ENCODE measurements at places on chromosomes 12 and 14.

DNA sequence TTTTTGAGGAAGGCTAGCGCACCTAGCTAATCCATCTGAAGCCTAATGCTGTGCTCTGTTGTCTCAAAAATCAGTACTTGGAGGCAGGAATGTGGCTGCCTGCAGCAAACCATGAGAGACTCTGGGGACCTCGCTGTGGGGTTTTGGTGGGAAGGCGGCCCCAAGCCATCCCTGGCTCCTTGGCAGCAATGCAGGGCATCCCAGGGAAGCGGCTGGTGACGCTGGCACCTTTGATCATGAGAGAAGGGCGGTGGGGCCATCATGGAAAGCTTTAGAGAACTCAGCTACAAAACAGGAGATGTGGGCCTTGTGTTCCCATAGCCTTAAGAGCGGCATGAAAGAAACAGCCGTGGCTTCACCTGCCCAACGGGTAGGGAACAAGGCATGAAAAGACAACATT, 101.1 kb upstream of the SFSWAP start:
- DNase-seq, result no peak

DNA sequence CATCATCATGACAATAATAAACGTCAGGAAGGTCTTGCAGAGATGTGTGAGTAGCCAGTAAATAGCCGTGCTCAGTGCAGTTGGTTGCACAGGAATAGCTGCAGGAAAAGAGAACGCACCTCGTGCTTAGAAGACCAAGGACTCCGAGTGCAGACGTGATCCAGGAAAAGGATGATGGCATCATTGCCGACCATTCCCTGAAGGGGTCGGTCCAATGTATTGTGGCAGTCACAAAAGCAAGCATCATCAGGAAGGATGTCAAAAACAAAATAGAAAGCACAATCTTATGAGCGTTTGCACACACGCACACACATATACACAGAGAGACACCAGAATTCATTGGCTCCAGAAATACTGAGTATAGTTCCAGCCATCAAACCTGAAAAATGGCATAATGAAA, 12.8 kb downstream of the DUSP6 start:
- no peak for DNase-seq

GRCh38 chr14:92729634-92730358, 18.6 kb downstream of the LGMN start:
- no peak for DNase-seq

- no peak for DNase-seq
Observed at GRCh38 chr12:108821407-108822397, 35.7 kb downstream of the SSH1 start.
